Stimulated activated naive B cell treated with anti-CD40 and anti-IgM and Interleukin-4, amounts not matched to agents 10 μg/mL and 1 μg/mL and 100 μg/mL, for 72 hours (primary cell): ENCODE measurements at places on chromosomes 7 and 10.
A peak's percentile ranks its signal among the peaks of the same experiment; 100 is the strongest.

DNA sequence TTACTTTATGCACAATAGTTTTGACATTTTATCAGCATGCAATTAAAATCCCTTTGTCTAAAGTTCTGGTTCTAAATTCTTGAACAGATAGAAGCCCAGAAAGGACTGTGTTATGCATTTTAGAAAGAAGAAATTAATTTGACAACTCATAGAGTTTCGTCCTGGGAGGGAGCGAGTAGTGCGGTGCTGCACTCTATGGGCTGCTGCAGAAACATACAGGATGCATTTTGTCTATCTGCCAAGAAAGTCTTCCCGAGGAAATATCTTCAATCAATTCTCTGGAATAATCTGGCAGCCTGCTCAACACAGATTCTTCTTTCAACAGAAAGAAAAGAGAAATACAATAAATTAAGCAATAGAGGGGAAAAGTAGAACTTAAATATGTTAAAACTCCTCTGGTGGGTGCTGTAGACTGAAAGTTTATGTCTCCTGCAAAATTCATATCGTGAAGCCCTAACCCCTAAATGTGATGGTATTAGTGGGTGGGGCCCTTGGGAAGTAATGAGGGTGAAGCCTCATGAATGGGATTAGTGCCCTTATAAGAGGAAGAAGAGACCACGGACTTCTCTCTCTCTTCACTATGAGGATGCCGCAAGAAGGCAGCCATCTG is 39.0 kb upstream of the IFRD1 start:
- DNase-seq = no peak

- no peak for DNase-seq
Measured at GRCh38 chr10:5668429-5668828, 2.0 kb upstream of the ASB13 start.

GRCh38 chr10:116744163-116744753 is 1.9 kb upstream of the HSPA12A start:
- DNase-seq = no peak

DNA sequence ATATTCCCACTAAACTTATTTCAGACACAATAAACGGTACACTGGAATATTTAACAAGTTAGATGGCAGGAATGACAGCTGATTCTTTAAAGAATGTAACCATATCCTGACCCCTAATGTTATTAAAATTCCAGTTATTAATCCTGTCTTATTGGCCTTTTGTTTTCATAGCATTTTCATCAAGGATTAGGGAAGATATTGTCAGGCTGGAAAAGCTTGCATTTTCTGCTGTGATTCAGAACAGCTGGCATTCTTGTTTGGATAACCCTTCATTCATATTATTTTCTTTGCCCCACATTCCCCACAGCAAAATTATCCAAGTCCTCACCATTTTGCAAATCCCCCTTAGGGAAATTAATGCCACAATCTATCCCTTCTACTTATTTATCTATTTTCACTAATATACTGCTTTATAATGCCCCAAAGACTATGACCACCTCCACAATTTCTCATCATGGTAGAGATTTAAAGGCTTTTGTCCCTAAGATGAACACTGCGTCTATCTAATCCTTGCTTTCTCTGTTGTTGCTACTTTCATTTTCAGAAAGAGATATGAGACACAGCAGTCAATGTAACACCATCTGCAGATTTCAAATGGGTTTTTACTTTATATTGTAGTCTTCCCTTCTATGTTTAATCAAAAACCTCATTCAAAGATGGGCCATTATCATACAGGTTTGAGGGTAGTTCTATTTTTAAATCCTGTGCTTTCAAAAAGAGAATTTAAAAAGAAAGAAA is 475.1 kb downstream of the PARD3 start:
- DNase-seq = no peak

GRCh38 chr7:30206942-30207341 is 72.2 kb downstream of the MTURN start:
- DNase-seq = no peak

- peak; percentile 43 for DNase-seq
Measured at GRCh38 chr10:102009801-102010425, 46.1 kb downstream of the ARMH3 start.

GRCh38 chr7:55568613-55569268 is 3.6 kb downstream of the VOPP1 start:
- no peak for DNase-seq

GRCh38 chr7:151484971-151485707 is 34.6 kb downstream of the RHEB start:
- no peak for DNase-seq

GRCh38 chr7:20200361-20200760 is 16.8 kb downstream of the MACC1 start:
- DNase-seq = no peak

GRCh38 chr10:80582286-80582960 is 44.7 kb downstream of the SH2D4B start:
- DNase-seq = no peak

DNA sequence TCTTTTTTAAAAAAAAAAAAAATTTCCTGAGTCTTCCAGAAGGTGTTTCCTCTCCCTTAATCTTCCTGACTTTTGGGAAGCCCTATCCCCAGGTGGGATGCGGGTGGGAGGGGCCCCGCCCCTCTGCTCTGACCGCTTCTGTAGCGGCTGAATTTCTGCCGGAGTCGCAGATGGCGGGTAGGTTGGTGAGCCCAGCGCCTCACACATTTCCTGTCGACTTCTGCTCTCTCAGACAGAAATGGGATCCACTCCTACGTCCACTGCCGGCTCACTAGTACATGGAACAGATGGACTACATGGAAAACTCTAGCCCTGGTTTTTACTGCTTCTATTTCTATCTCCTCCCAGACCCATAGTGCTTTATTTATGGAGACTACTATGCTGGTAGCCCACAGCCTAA is 90.9 kb downstream of the NEUROD6 start:
- no peak for DNase-seq

DNA sequence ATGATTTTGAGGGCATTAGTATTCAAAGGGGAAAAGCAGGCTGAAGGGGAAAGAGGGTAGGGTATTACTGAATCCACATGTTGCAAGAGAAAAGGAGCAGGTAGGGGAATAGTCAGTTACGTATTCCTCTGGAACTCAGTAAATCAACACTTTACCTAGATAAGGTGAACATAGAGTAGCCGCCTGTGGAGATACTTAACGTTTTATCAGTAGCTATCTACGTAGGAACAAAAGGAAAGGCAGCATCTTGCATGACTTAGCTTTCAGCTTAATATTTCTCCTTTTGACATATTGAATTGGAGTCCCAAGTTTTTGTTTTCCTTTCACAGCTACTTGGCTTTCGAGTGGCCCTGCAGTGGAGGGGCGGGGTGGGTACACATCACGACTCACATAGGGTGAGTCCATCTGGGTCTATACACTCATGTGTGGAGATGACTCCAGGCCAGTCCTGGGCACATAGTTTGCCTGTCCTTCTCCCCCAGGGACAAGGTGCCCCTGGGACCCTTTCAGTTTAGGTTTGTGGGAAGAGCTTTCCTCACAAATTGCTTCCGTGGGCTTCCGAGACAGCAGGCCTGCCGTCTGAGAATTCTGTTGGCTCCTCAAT is 48.1 kb downstream of the CCNY start:
- DNase-seq = no peak

GRCh38 chr7:24057243-24057642 is 226.7 kb upstream of the NPY start:
- no peak for DNase-seq

- no peak for DNase-seq
Measured at GRCh38 chr10:130817046-130817624, 494.4 kb downstream of the TCERG1L start.

GRCh38 chr10:80265740-80266512 is 23.5 kb downstream of the MAT1A start:
- DNase-seq = no peak

DNA sequence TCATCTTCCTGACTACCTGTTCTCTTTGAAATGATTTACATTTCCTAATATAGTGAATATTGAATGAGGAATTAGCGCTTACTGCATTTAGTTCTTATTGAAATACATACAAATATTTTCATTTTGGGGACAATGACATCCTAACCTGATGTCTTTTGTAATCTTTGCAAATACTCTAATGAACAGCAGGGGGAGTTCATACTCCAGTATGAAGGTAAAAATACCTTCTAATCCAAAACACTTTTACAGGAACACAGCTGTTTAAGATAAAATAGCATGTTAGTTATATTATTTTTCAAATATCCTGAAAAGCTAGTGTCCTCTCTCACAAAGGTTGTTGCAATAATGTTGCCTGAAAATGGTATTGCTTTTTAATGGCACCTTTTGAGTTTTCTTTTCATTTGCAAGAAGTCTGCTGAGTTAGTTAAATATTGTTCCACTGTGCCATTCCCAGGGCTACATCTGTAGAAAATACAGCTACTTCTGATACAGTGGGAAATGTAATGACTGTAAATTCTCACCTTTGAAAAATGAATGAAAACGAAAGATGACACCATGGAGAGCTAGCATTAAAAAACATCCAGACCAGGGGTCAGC is 400.0 kb downstream of the PHF14 start:
- no peak for DNase-seq

GRCh38 chr10:34959321-34959720 is 130.8 kb downstream of the CUL2 start:
- DNase-seq = no peak

DNA sequence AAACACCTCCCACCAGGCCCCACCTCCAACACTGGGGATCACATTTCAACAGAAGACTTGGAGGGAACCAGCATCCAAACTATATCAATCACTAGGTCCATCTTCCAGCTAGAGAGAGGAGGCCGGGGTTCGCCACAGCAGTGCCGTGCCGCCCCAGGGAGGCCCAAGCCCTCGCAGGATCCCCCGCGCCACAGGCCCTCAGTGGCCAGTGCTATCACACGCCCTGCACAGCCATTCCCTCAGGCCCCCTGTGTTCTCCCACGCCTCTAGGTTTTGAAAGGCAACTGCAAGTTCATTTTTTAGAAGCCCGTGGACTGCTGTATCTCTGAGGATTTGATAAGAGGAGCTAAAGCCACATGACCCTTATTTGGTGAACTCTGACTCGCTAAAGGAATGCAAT is 136.4 kb downstream of the OAT start:
- DNase-seq = no peak
